Left lung (tissue), 14 donors: ENCODE measurements at places on chromosomes 5 and 9. TPM values are rescaled to one million over a fixed set of nuclear protein-coding genes. Genes with fewer than 3 reads are reported as not detected.

The SEMA5A gene
- 20.0 TPM for polyA plus RNA-seq

DNA sequence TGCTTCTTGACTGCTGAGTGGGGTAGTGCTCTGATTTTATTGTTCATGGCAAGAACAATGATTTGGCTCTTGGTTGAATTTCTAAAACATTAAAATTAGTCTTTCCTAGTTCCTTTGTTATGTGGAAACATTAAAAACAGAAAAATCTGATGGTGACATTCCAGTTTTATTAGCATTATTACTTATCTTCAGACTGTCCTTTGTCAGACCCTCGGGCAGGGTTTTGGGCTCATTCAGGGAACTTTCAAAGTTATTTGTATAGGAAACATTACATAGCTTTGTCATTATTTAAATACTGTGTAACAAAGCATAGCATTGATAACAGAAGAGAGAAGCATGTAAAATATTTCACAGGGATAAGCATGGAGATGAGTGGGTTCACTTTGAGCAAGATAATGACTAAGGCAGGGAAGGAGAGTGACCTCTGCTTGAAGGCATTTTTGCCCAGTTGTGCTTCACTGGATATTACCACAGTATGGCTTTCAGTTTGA lies 119.9 kb downstream of the KDM4C start:
- no peak for DNase-seq

DNA sequence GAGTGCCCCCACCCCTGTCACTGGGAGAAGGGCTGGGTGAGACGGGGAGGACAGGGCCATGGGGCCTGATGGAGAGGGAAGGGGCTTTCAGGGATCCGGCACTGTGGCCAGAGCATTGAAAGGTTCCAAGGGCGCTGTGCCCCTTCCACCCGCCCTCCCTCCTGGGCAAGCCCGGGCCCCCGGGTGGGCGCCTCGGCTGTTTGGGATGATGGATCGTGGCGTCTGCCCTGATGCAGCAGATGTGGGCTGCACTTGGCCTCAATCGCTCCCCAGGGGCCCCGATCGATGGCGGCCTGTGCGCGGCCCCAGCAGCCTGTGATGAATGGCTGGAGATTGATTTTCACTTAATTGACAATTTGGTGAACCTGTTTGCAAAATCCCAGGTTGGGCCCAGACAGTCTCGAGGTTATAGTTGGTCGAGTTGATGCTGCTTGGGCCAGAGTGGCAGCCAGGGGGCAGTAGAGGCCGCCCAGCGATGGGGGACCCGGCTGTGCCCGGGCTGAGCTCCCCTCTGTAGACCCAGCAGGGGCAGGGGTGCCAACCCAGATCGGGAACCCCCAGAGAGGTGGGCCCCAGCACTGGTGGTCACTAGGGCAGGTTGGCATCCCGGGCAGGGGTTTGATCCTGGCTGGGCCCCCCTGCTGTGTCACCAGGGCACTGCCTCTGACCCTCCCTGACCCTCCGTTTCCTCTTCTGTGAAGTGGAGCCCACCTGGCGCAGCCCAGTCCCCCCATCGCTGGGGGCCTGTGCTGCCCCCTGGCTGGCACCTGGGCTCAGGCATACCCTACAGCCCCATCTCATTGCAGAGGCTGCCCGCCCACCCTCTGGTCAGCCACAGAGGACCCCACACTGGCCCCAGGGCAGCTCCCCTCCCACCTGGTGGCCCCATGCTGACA lies 34.7 kb downstream of the LHX3 start:
- DNase-seq = no peak

- no peak for DNase-seq
Observed at GRCh38 chr9:124188331-124189110, 69.2 kb upstream of the NEK6 start.

The SLC22A4 gene
- 3.8 TPM for polyA plus RNA-seq
